ENCODE measurements at places on chromosomes 1 and 21.

GRCh38 chr1:177954076-177954475 lies 15.8 kb downstream of the SEC16B start:
- DNase-seq = no peak

GRCh38 chr1:94269921-94270320 lies 32.5 kb upstream of the ARHGAP29 start:
- no peak for DNase-seq

DNA sequence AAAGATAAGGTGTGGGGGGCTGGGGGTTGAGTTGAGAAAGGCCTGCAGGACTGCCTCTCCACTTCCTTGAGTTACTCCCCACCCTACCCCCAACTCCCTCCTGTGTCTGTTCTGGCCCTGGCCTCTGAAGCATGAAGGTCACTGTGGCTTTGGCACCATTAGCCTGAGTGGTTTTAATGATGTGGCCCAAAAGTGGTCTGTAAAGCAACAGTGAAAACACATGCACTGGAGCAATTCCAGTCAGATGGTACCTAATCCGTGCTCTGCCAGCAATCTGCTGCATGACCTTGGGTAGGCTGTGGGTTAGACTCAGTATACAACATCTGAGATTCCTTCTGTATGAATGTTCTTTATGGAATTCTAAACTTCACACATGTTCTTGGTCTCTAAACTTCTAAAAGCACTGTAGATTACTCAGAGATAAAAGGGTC lies 86.5 kb upstream of the ATP1A1 start:
- no peak for DNase-seq

- DNase-seq = no peak
Observed at GRCh38 chr1:1540090-1540817, at the start of gene TMEM240. TSS of gene TMEM240 (minus strand) at chr1:1540624. CDS start at chr1:1540346, 278 bp downstream.

GRCh38 chr1:167856711-167857418 lies 57.1 kb downstream of the ADCY10 start:
- no peak for DNase-seq

DNA sequence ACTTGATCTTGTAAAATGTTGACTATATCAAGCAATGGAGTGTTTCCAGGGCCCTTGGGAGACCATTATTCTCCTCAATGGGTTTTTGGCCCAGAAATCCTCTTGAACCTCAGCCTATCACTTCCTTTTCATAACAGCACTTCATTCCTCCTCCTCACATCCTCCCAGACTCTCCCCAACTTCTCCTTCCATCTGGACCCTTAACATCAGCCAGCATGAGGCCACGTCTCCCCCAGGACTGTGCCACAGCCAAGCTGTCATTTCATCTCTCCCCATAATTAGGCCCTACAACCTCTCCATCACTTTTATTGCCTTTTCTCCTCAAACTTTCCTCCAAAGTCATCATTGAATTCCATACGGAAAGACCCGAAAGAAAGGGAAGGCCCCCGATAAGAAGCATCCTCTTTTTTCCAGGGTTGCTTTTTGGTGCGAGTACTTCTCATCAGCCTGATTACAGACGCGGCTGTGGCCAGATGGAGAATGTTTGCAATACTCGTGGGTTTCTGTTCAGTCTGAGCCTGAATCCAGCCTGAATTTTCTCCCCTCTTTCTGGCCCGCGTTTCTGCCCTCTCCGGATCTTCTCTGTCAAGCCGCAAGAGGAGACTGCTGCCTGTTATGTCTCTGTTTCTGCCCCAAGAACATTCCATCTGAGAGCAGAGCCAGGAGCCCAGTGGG lies 52.7 kb upstream of the SLC25A33 start:
- no peak for DNase-seq

DNA sequence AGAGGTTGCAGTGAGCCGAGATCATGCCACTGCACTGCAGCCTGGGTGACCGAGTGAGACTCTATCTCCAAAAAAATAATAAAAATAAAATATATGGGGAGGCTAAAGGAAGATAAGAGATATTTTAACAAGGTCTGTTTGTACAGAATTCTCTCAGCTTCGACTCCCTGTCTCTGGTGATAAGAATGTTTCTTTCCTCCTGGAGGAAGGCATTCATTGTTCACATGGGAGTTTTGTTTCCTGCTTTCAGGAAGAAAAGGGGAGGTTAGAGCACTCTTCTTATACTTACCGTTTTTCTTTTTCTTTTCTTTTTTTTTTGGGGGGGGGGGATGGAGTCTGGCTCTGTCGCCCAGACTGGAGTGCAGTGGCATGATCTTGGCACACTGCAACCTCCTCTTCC lies 2.0 kb upstream of the NAXE start:
- no peak for DNase-seq

- no peak for DNase-seq
Observed at GRCh38 chr1:218783916-218784315, 389.8 kb upstream of the LYPLAL1 start.

GRCh38 chr1:196661345-196661744 lies 9.5 kb downstream of the CFH start:
- no peak for DNase-seq

GRCh38 chr21:15729674-15730483 lies at the start of gene USP25:
TSS of gene USP25 (plus strand) at chr21:15729982. CDS start at chr21:15730394, 412 bp downstream.
- DNase-seq = peak; percentile 51

All from foreskin melanocyte (primary cell).